Gastrocnemius medialis (tissue), 4 donors: ENCODE measurements at places on chromosomes 2 and 18.

GRCh38 chr2:60498127-60498815, 55.2 kb downstream of the BCL11A start:
- no peak for DNase-seq

DNA sequence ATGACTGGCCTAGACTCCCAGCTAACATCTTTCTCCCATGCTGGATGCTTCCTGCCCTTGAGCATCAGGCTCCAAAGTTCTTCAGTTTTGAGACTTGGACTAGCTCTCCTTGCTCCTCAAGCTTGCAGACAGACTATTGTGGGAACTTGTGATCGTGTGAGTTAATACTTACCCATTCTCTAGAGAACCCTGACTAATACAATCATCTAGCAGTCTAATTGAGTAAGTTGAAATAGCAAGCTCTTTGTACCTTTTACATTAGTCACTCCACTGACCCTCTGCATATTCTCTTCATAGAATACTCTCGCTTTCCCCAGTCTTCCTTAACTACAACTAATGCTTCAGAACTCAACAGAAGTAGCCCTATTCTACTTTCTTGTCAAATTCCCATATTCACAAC, 434.6 kb upstream of the NXPH2 start:
- no peak for DNase-seq

DNA sequence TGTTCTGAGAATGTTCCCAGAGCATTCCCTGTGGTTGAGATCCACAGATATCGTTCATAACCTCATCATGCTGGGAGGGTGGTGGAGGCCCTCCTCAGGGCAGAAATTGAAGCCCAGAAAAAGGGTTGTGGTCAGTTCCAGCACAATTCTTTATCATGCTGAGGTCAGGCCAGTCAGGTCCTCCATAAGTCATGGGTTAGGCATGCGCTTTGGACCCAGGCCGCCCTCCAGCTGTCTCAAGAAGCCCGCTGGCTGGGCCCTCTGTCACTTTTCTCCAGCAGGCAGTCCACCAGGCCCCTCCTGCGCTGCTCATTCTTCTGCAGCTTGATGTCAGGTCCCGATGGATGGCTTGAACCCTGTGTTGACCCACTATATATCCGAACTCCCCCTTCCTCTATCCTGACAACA, 151.1 kb upstream of the NT5C1B start:
- no peak for DNase-seq

DNA sequence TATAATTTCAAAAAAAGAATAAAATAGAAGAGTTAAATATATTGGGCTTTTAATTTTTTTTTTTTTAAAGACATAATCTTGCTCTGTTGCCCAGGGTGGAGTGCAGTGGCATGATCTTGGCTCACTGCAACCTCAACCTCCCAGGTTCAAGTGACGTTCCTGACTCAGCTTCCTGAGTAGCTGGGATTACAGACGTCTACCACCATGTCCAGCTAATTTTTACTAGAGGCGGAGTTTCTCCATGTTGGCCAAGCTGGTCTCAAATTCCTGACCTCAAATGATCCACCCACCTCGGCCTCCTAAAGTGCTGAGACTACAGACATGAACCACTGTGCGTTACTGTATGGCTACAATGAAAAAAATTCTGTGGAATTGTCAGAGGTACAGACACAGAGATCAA, 98.1 kb upstream of the RGPD4 start:
- DNase-seq, result no peak

DNA sequence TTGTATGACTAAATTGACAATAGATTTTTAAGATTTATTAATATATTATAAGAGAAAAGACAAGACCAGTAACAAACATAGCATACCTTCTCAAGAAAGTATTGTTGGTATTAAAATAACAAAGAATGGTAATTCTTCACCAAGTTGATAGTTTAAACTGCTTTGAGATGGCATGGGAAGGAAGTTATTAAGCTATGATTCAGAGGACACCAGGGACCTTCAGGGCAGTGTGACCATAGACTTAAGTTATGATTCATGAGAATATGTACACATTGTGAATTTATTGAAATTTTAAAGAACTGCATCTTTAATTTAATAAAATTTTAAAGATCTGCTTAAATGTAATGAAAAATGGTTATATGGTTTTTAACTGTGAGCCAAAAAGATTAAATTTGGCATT, 205.7 kb downstream of the DSEL start:
- DNase-seq, result no peak

GRCh38 chr2:96625571-96626552, 12.2 kb downstream of the KANSL3 start:
- no peak for DNase-seq

- no peak for DNase-seq
These were observed 539.8 kb upstream of the RAB6C start for GRCh38 chr2:129439406-129440302.

DNA sequence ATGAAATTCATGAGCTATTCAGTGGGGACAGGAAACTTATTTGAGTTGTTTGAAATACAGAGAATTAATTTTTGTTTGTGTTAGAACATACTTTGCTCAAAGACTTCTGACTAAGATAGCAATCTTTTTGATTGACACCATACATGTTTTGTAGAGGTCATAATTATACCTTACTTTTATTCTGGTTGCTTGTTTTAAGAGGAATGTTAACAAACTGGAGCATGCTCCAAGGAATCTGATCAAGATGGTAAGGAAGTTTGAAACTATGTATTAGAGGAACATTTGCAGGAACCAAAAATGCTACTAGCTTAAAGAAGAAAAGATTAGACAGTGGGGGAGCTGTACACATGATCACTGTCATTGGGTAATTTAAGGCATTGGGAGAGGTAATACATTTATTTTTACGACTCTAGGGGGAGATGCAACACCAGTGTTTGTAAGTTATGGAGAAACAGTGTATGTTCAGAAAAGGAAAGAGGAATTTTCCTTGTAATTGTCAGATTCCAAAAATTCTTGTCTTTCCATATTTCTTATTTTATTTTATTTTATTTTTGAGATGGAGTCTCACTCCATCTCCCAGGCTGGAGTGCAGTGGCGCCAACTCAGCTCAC, 8.0 kb downstream of the AGFG1 start:
- no peak for DNase-seq

- no peak for DNase-seq
These were observed 10.0 kb upstream of the GCA start for GRCh38 chr2:162333968-162334367.

DNA sequence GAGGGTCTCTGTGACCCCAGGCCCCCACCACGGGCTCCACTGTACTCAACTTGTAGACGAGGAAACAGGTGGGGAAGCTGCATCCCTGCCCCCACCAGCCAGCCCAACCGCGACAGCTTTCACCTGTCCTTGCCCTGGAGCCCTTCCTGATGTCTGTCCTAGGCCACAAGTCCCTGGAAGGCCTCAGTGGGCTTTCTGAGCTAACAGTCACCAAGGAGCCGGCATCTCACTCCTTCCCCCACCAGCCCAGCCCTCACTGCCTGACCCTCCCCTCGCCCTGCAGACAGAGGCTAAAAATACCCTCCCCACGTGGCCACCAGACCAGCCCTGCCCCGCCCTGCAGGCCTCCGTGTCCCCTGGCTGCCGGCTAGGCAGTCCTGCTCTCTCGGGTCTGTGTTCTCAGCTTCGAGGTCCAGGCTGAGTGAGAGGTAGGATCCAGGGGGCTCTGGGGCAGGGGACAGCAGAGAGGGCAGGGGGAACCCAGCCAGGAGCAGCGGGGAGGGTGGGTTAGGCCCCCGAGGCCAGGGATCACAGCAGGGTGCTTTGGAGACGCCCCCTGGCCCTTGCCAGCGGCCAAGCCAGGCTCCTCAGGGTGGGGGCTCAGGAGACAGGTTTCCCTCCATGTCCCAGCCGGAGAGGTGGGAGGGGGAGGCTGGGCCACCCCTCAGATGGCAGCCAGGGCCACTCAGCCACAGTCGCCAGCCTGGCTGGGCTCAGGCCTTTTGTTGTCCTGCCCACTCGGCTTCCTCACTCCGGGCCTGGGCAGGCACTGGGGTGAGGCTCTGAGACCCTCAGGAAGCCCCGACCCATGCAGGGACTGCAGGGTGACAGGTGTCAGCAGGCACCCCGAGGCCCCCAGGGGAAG, at the start of gene KLHL30:
Gene KLHL30, plus strand, starts transcription at position 338 of the 865 bp plus-strand sequence. CDS start 2,087 bp downstream, outside the sequence.
- peak; percentile 91 for DNase-seq

GRCh38 chr2:226475650-226476049, 324.0 kb downstream of the IRS1 start:
- DNase-seq, result no peak

- DNase-seq, result no peak
These were observed 224.3 kb downstream of the NDUFA10 start for GRCh38 chr2:239800785-239801386.

DNA sequence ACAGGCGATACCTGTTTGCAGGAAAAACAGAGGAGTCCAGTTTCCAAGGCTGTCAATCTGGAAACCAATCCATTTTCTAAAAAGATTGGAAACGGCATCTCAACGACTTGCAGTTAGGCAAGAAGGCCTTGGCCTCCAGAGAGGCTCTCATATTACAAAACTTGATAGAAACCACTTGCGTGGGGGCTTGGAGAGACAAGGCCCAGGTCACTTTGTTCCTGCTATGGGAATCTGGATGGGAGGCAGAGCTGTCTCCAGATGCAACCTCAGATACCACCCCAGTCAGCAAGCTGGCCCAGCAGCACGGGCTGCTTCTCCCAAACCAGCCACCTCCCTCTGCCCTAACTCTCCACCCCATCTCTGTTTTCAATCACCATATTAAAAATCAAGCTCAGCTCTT, 298.8 kb downstream of the TNS1 start:
- DNase-seq, result no peak

DNA sequence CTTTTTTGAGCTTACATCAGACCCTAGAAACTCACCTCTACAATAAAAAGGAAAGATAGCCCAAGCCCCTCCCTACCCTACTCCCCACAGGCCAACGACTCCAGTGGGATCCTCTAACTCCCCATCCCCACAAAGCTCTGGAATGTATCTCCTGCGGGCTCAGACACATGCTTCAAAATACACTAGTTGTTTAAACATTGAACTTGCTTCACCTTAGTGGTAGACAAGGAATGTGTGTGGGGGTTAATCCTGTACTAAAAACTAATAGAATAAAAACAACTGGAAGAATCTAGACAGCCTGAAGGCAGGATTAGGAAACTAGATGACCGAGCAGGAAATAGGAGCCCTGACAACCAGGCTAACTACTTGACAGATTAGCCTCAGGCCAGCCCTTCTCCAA, 211.5 kb downstream of the SUCLG1 start:
- DNase-seq, result no peak
